ENCODE measurements at places on chromosomes 7 and 10.

DNA sequence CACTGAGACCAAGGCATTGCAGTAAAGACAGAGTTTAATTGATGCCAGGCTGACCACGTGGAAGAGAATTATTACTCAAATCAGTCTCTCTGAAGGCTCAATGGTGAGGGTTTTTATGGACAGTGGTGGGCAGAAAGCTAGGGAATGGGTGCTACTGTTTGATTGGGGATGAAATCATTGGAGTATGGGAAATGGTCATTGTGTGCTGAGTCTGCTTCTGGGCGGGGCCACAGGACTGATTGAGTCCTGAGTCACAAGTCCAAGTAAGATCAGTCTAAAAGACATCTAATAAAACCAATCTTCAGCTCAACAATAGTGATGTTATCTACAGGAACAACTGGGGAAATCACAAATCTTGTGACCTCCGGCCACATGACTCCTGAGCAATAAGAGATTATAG, 868.4 kb downstream of the SORCS3 start:
- DNase-seq: no peak

- no peak for DNase-seq
Measured at GRCh38 chr7:76089865-76090475, 42.1 kb downstream of the MDH2 start.

DNA sequence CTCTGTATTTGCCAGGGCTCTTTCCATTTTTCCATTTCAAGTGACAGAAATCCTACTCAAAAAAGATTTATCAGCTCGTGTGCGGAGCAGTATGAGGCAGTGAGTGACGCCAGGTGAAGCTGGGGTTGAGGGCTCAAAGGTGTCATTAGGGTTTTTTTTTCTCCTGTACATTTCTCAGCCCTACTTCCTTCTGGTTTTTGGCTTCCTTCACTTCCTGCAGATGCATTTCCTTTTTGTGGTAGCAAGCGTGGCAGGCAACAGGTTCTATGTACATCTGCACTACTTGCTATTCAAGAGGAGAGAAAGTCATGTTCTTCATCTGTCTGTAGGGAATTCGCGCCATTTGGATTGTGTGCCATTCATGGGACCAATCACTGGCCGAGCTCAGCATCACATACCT, 52.8 kb upstream of the AOAH start:
- no peak for DNase-seq

GRCh38 chr7:130208516-130208915, 856 bp downstream of the SSMEM1 start:
- DNase-seq: no peak

- no peak for DNase-seq
Measured at GRCh38 chr7:103799298-103799697, 190.2 kb downstream of the RELN start.
